ENCODE measurements at places on chromosomes 16 and 17. TPM values are rescaled to one million over a fixed set of nuclear protein-coding genes. Genes with fewer than 3 reads are reported as not detected.
A peak's percentile ranks its signal among the peaks of the same experiment; 100 is the strongest.

Gene PYY
- total RNA-seq, result not detected

Gene MSRB1
- 4.9 TPM for total RNA-seq

Gene TBC1D3
- total RNA-seq, result 6.9 TPM

Gene CPHXL2
- not detected for total RNA-seq

DNA sequence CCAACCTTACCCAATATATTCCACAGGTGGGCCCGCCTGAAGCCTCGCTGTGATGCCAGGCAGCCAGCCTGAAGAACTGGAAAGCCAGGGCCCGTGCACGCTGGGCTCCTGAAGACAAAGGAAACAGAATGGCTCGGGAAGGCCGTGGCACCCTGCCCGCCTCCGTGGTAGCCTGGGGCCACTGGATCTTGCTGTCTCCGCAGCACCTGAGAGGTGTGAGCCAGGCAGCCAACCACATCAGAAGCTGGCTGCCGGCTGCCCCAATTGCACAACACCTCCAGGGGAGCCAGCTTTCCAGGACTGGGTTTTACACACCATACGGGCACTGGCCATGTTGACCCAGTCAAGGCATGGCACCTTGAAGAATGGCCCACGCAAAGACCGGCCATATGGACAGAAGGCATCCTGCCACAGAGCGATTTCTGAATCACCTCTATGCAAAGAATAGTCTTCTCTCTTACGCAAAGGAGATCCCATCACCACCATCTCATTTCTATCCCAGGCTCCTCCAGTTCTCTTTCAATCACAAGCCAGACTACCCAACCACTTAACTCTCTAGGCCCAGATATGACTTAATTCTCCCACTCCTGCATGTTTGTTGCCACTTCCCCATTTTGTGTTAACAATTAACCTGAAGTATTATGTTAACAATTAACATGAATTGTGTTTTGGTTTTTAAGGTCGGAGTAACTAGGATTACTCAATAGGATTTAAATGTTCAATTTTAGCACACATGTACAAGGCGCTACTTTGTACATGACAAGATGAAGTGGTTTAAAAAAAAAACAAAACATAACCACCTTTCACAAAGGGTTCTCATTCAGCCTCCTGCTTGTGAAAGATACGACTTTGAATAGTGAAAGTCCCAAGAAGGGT lies 32.1 kb downstream of the ZFHX3 start:
- peaks cover 3% of the 10 kb centered on the region for H3K4me1 ChIP-seq
- H3K36me3 ChIP-seq, result no peaks in the 10 kb centered on the region
- no peak overlapping the region for H3K4me3 ChIP-seq
- no peak overlapping the region for H3K27ac ChIP-seq

GRCh38 chr16:17977260-17977659 lies 359.3 kb downstream of the NPIPA8 start:
- no peak overlapping the region for H3K27ac ChIP-seq
- H3K36me3 ChIP-seq, result no peaks in the 10 kb centered on the region
- no peak overlapping the region for H3K4me3 ChIP-seq
- H3K4me1 ChIP-seq, result no peaks in the 10 kb centered on the region

DNA sequence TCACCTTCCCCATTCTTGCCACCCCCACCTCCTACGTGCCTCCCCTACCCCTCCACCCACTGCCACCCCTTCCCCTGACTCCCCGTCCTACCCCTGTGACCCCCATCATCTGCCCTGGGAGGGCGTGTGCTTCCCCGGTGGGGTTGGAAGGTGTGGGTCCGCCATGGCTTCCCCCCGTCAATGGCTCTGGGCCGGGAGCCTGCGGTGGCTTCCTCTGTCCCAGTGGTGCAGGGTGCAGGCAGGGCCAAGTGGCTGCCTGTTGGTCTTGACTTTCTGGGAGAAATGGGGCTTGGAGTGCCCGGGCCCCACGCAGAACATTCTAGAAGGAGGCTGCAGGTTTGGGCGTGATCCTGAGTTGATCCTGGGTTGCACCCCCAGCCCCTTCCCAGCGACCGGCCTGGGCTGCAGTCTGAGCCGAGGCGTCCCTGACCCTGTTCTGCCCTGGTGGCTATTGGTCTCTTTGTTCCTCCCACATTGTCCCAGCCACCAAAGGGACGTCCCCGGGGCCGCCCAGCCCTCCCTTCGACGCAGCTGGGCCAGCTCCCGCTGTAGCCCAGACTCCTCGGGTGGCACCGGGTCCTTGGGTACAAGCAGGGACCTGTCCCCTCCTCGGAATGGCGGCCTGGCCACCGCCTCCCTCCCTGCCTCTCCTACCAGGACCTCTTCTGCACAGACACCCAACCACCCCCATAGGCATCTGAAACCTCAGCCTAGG lies 25.7 kb downstream of the GSE1 start:
- H3K4me1 ChIP-seq, result peaks cover 4% of the 10 kb centered on the region
- H3K36me3 ChIP-seq, result no peaks in the 10 kb centered on the region
- no peaks in the 10 kb centered on the region for H3K27me3 ChIP-seq
- no peak for DNase-seq
- H3K27ac ChIP-seq, result no peak overlapping the region

- H3K36me3 ChIP-seq, result peaks cover 4% of the 10 kb centered on the region
- H3K4me1 ChIP-seq, result peaks cover 44% of the 10 kb centered on the region
- no peaks in the 10 kb centered on the region for H3K27me3 ChIP-seq
- DNase-seq, result no peak
These were observed 16.2 kb upstream of the CTCF start for GRCh38 chr16:67546091-67546501.

GRCh38 chr17:78645421-78646295 lies 68.5 kb upstream of the DNAH17 start:
- H3K36me3 ChIP-seq, result no peaks in the 10 kb centered on the region
- peaks cover 11% of the 10 kb centered on the region for H3K4me1 ChIP-seq
- H3K4me3 ChIP-seq, result peak overlapping the region; percentile 82
- DNase-seq, result peak; percentile 37
- peak overlapping the region; percentile 96 for H3K27ac ChIP-seq
- H3K27me3 ChIP-seq, result no peaks in the 10 kb centered on the region

- H3K27me3 ChIP-seq, result no peaks in the 10 kb centered on the region
- H3K4me3 ChIP-seq, result peak overlapping the region; percentile 91
- peak overlapping the region; percentile 41 for H3K27ac ChIP-seq
- DNase-seq, result no peak
- H3K4me1 ChIP-seq, result peaks cover 53% of the 10 kb centered on the region
These were observed 641 bp downstream of the SBK1 start for GRCh38 chr16:28292731-28293600.

DNA sequence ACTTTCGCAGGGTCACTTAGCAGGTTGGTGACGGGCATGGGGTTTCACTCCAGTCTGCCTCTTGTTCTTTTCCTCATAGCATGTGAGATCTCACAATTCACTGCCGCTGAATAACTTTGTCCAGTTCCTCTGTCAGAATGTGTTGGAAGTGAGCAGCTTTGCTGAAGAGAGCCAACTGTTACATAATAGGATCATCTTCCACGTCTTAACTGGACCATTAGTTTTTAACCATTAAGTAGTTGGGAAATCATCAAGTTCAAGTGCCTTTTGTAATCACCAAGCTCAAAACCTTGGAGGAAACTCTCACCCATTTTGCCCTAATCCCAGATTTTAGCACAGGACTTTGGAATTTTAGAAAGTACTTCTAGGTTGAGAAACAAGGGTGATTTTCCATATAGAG lies 290.6 kb downstream of the WWOX start:
- H3K27me3 ChIP-seq, result no peaks in the 10 kb centered on the region
- no peak overlapping the region for H3K27ac ChIP-seq
- H3K36me3 ChIP-seq, result peaks cover 8% of the 10 kb centered on the region
- no peak overlapping the region for H3K4me3 ChIP-seq
- DNase-seq, result no peak

DNA sequence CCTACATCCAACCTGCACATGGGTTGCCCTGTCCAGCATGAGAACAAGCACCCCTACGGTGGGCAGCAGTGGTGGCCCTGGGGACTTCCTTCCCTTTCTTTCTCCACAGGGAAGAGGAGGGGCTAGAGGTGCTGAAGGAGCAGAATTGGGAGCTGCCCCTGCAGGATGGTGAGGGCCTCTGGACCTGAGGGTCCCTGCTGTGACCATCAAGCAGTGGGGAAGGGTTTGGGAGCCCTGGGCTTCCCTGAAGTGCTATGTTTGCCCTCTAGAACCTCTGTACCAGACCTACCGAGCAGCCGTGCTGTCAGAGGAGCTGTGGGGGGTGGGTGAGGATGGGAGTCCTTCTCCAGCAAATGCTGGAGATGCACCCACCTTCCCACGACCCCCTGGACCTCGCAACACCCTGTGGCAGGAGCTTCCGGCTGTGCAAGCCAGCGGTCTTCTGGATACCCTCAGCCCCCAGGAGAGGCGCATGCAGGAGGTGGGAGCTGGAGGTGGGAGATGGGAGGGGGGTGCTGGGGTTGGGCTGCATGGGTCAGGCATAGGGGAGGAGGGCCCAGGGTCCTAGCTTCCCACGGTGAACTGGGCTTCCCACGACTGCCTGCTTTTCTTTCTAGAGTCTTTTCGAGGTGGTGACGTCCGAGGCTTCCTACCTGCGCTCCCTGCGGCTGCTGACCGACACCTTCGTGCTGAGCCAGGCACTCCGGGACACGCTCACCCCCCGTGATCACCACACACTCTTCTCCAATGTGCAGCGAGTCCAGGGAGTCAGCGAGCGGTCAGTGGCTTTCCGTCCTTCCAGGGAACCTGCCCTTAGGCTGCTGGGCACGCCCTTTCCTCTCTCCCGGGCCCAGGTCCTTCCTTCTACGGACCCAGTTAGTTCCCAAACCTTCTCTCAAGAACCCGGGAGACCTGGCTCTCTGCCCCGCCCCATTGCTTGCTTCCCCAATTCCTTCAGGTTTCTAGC lies 5.0 kb downstream of the ARHGEF15 start:
- H3K27ac ChIP-seq, result no peak overlapping the region
- H3K27me3 ChIP-seq, result peaks cover 49% of the 10 kb centered on the region
- H3K36me3 ChIP-seq, result peaks cover 6% of the 10 kb centered on the region
- no peak overlapping the region for H3K4me3 ChIP-seq
- DNase-seq, result no peak

- no peaks in the 10 kb centered on the region for H3K27me3 ChIP-seq
- peak overlapping the region; percentile 98 for H3K4me3 ChIP-seq
These were observed 6.6 kb downstream of the KCNAB3 start for GRCh38 chr17:7922845-7923628.

DNA sequence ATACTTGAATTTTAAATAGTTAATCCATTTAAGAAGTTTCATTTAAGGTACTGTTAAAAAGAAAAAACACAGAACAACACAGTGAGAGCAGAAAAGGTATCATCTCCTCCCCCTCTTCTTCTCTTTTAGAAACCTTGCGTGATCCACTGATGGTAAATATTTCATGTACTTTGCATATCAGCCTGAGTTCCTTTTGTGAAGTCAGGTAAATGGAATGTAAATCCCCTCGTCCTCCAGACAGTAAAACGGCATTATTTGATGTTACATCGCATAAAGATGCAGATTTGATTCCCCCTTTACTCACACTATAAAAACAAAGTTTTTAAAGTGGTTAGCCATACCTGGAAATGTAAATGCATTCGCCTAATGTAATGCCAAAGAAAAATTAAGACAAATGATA lies 234.4 kb downstream of the WWOX start:
- H3K36me3 ChIP-seq, result peaks cover under 1% of the 10 kb centered on the region
- DNase-seq, result no peak
- no peak overlapping the region for H3K4me3 ChIP-seq

- H3K27me3 ChIP-seq, result no peaks in the 10 kb centered on the region
- H3K4me3 ChIP-seq, result no peak overlapping the region
- H3K4me1 ChIP-seq, result peaks cover 13% of the 10 kb centered on the region
- H3K27ac ChIP-seq, result no peak overlapping the region
- H3K36me3 ChIP-seq, result peaks cover 11% of the 10 kb centered on the region
These were observed 40.2 kb downstream of the MED13 start for GRCh38 chr17:62024866-62025265.

- no peaks in the 10 kb centered on the region for H3K36me3 ChIP-seq
- H3K4me1 ChIP-seq, result no peaks in the 10 kb centered on the region
- no peak for DNase-seq
- peaks cover 31% of the 10 kb centered on the region for H3K27me3 ChIP-seq
- H3K27ac ChIP-seq, result no peak overlapping the region
- no peak overlapping the region for H3K4me3 ChIP-seq
These were observed 175.3 kb upstream of the MPHOSPH6 start for GRCh38 chr16:82345318-82345717.

- peaks cover 20% of the 10 kb centered on the region for H3K4me1 ChIP-seq
- H3K36me3 ChIP-seq, result peaks cover 6% of the 10 kb centered on the region
- H3K27me3 ChIP-seq, result no peaks in the 10 kb centered on the region
- DNase-seq, result no peak
- H3K27ac ChIP-seq, result no peak overlapping the region
- no peak overlapping the region for H3K4me3 ChIP-seq
These were observed 10.3 kb downstream of the MRPS23 start for GRCh38 chr17:57839571-57839923.

DNA sequence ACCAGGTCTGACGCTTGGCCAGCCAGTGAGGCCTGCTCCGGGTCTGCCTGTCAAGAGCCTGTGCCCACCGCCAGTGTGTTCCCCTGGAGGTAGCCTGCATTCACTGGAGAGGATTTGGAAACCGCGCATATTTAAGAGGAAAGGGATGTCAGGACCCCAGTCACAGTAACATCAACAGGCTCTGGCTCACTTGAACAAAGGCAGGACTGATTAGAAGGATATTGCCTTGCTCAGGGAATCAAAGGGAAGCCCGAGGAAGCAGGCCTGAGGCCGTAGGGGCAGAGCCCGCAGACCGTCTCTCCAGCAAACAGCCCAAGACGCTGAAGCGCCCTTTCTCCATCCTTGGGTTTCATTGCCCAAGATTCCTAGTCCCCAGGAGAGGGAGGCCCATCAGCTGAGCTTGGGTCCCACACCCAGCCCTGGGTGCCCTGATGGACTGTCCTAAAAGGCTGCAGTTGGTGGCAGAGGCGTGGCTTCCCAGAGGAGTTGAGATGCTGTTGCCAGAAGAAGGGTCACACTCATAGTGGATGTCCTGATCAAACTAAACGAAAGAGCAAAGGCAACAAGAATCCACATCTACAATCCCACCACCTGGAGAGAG lies 23.2 kb downstream of the NT5M start:
- no peaks in the 10 kb centered on the region for H3K36me3 ChIP-seq
- peaks cover 2% of the 10 kb centered on the region for H3K4me1 ChIP-seq
- H3K27me3 ChIP-seq, result no peaks in the 10 kb centered on the region

DNA sequence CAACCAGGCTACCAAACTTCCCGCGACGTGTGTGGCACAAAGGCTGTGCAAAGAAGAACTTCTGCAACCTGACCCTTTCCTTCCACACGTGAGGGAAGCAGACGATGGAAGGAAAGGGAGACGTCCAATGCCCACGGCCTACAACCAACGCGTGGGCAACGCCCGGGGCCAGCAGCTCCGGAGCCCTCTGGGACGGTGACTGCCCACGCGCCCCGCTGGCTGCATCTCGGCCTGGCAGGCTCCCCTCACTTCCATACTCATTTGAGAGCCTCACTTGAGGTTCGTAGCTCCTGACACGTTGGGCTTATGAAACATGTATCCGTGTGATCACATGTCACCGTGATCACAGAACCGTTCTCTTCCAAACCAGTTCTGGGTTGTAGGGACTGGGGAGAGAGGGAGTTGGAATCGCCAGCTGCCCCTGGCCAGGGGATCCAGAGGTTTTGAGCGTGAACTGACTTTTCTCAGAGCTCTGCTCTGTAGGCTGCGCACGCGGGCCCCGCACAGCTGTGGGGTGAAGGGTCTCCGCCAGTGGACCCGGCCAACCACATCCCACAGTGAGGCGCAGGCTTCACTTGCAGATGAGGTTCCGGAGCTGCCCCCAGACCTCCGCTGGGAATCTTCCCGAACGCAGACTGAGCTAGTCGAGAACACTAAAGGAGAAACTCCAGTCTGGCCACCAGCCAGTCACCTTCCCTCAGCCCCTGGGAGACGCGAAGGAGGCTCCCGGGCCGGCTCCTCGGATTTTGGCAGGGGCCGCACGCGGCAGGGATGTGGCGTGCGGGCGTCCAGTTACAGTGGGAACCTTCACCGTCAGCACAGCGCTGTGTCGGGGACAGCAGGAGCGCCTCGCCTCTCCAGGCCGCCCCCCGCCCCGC lies 1.0 kb downstream of the LMF1 start:
- H3K27ac ChIP-seq, result no peak overlapping the region
- DNase-seq, result no peak
- peaks cover 13% of the 10 kb centered on the region for H3K4me1 ChIP-seq

Measured in T-helper 17 cell (primary cell).